ENCODE measurements at places on chromosomes 5 and 9.

GRCh38 chr5:76849419-76850291 is at the start of gene S100Z:
S100Z (plus strand) TSS chr5:76850014; CDS start chr5:76875360, 25,346 bp downstream.
- no peak for DNase-seq

DNA sequence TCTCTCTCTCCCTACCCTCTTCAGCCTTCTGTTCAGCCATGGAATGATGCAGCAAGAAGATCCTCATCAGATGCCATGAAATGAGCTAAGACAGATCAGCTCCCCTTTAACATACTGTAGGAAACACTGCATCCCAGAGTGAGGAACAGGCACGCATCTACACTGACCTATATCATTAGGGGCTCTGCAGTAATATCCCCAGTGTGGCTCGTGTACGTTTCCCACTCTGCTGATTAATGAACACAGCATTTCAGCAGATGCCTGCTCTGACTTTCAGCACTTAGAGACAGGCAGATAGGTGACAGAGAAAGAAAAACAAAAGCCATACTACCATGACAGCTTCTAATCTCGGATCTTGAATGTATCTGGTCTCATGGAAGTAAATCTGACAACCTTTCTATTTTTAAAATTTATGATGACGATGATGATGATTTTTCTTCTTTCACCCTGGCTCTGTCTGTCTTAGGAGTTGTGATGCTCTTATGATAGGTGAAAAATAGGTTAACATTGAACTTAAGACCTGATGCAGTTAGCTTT is 750.3 kb downstream of the CDH12 start:
- DNase-seq: no peak

- no peak for DNase-seq
Measured at GRCh38 chr5:69202497-69202896, 13.1 kb downstream of the CENPH start.

DNA sequence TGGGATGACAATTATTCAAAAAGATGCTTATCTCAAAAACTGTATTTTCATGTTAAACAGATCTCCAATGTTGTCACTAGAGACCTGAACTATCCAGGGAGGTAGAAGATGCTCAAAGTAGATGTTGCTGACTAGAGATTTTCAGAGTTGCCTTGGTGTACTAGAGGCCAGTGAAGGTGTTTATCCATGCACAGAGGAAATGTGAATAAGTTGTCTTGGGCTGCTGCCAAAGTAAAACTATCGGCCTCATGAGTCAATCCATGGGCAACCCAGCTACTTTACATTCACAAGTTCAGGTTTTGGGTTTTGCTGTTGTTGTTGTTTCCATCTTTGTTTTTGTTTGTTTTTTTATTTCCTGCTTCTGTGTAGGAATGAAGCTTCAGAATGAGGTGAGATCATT is 141.1 kb upstream of the RANBP3L start:
- no peak for DNase-seq

DNA sequence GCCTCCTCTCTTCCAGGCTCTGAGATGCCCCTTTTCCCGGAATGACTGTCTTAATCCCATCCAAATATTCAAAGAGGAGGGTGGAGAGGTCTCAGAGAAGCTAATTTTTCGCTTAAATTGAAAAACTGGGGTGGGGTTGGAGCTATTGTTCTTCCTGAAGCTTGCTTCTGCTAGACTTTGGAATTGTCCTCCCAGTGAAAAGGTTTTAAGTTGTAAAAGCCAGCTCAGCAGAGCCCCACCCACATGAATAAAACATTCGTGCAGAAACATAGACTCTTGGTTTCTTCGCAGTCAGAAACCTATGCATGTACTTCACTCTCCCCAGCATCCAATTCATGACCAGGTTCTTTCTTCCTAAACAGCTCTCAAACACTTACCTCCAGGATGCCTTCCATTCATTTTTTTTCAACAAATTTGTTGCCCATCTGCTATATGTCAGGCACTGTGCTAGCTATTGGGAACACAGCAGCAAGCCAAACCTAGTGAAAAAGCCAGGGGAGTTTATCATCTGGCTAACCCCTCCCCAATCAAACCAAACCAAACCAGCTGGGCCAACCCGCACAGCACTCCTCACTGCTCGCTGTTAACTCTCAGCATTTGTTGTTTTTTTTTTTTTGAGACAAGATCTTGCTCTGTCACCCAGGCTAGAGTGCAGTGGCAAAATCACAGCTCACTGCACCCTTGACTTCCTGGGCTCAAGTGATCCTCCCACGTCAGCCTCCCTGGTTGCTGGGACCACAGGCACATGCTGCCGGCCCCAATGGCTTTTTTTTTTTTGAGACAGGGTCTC is 37.9 kb upstream of the OCLN start:
- DNase-seq: no peak
